CD4-positive, CD25-positive, alpha-beta regulatory T cell (primary cell): ENCODE measurements at places on chromosomes 16 and 17. TPM values are rescaled to one million over a fixed set of nuclear protein-coding genes. Genes with fewer than 3 reads are reported as not detected.
A peak's percentile ranks its signal among the peaks of the same experiment; 100 is the strongest.

GRCh38 chr17:17874478-17874877 is 37.7 kb upstream of the SREBF1 start:
- DNase-seq, result no peak
- no peaks in the 10 kb centered on the region for H3K4me1 ChIP-seq
- peaks cover 52% of the 10 kb centered on the region for H3K36me3 ChIP-seq
- H3K4me3 ChIP-seq, result no peak overlapping the region
- no peak overlapping the region for H3K27ac ChIP-seq

DNA sequence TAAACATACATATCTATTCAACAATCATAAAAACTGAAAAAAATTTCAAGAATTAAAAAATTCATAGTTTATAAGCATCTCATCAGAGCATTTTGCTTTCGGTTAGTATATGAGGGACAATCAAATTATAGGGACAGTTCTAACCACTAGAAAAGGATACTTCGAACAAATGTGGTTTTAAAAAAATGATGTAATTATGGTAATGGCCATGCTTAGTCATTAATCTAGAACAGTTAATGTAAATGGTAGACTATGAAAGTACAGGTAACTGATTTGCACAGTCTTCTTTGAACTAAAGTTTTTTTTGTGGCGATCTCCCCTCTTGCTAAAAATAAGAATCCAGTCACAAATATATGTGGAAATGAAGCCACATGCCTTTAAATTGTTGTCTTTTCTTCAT is 63.5 kb upstream of the PHOSPHO1 start:
- no peaks in the 10 kb centered on the region for H3K27me3 ChIP-seq
- no peak for DNase-seq
- no peak overlapping the region for H3K27ac ChIP-seq

DNA sequence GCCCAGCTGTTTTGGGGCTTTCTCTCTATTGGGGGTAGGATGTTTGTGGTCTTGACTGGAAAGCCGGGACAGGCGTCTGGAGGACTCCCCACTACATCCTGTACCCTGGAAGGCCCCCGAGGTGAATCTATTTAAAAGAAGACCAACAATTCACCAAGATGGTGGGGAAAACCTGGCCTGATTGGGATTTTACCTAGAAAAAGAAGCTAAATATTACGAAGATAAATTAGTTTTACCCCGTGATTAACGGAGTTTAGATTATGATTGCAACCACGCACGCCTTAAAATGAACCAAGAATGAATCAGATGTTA is 779 bp upstream of the CCDC102A start:
- peak overlapping the region; percentile 93 for H3K27ac ChIP-seq
- H3K4me3 ChIP-seq, result peak overlapping the region; percentile 76
- DNase-seq, result no peak
- H3K27me3 ChIP-seq, result no peaks in the 10 kb centered on the region
- peaks cover 45% of the 10 kb centered on the region for H3K4me1 ChIP-seq
- no peaks in the 10 kb centered on the region for H3K36me3 ChIP-seq

The MYH13 gene
- total RNA-seq, result not detected

The TBX21 gene
- 15.7 TPM for total RNA-seq

GRCh38 chr17:67433248-67433924 is 56.3 kb downstream of the PITPNC1 start:
- no peak for DNase-seq
- H3K4me3 ChIP-seq, result no peak overlapping the region
- H3K27ac ChIP-seq, result peak overlapping the region; percentile 65
- no peaks in the 10 kb centered on the region for H3K36me3 ChIP-seq
- H3K27me3 ChIP-seq, result no peaks in the 10 kb centered on the region
- H3K4me1 ChIP-seq, result peaks cover 38% of the 10 kb centered on the region

The NOMO2 gene
- total RNA-seq, result 77.6 TPM

The DNAI2 gene
- 1.5 TPM for total RNA-seq

The TBC1D3I gene
- 1.4 TPM for total RNA-seq

- no peak overlapping the region for H3K27ac ChIP-seq
- no peak overlapping the region for H3K4me3 ChIP-seq
- peaks cover 12% of the 10 kb centered on the region for H3K27me3 ChIP-seq
- no peak for DNase-seq
Observed at GRCh38 chr17:14498812-14499211, 197.9 kb downstream of the HS3ST3B1 start.

The MPO gene
- total RNA-seq, result not detected

DNA sequence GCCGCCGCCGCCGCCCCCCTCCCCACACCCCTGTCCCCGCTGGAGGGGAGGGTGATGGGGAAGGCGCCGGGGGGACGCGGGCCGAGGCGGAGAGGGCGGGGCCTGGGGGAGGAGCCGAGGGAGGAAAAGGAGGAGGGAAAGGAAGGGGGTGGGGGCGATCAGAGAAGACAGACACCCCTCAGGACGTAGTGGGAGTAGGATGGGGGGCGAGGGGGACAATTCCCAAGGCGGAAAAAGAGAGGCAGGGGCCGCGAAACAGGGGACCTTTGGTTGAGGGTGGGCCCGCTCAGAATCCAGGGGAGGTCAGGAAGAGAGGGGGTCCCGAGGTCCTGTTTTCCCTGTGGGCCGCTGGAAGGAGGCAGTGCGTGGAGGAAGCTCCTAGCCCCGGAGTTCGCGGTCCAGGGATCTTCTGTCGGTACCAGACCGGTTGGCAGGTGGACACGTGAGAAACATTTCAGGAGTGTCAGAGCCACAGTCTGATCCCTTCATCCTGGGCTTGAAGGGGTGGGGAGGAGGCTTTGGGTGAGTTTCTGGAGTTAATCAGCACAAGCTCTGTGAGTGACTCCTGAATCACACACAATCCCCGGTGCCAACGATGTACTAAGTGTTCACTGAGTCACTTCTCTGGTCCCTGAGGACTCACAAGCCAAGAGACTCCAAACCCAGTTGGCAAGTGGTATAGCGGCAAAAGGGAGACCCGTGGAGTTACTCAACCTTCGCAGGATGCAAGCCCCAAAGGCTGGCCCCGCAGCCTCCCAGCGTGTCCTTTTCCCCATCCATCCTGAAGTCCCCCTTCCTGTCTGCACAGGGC is at the start of gene XYLT1:
Gene XYLT1, minus strand, starts transcription at position 53 of the 811 bp plus-strand sequence. CDS start 164 bp downstream, outside the sequence.
- H3K36me3 ChIP-seq, result peaks cover 2% of the 10 kb centered on the region
- H3K4me3 ChIP-seq, result peak within 1 kb of the TSS; percentile 79
- DNase-seq, result peak; percentile 55

- DNase-seq, result no peak
- peaks cover 29% of the 10 kb centered on the region for H3K4me1 ChIP-seq
- H3K36me3 ChIP-seq, result peaks cover 5% of the 10 kb centered on the region
- no peak overlapping the region for H3K4me3 ChIP-seq
Observed at GRCh38 chr16:84728853-84729424, 29.1 kb downstream of the USP10 start.

GRCh38 chr16:19708296-19709205 is 9.5 kb downstream of the KNOP1 start:
- H3K27ac ChIP-seq, result no peak overlapping the region
- DNase-seq, result no peak
- H3K4me3 ChIP-seq, result no peak overlapping the region
- no peaks in the 10 kb centered on the region for H3K27me3 ChIP-seq

DNA sequence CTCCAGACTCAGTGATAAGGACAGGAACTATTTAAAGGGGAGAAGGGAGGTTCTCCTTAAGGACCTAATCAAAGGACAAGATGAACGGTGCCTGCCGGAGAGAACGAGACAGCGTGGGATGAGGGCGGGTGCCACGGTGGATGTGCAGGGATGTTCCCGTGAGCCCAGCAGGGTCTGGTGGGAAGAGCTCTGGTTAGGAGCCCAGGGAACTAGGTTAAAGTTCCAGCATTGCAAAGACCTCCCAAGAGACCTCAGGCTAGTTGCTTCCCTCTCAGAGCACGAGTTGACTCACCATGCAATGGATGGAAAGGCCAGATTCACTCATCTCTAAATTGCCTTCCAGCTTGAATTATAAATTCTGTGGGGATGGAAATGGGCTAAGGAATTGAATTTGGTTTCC is 14.7 kb downstream of the CCR7 start:
- H3K27ac ChIP-seq, result peak overlapping the region; percentile 1
- DNase-seq, result no peak
- no peaks in the 10 kb centered on the region for H3K27me3 ChIP-seq

GRCh38 chr16:49594685-49595498 is 221.3 kb downstream of the C16orf78 start:
- H3K4me1 ChIP-seq, result no peaks in the 10 kb centered on the region
- H3K27me3 ChIP-seq, result no peaks in the 10 kb centered on the region

- no peaks in the 10 kb centered on the region for H3K36me3 ChIP-seq
- H3K4me3 ChIP-seq, result no peak overlapping the region
- H3K27ac ChIP-seq, result no peak overlapping the region
- no peaks in the 10 kb centered on the region for H3K27me3 ChIP-seq
- DNase-seq, result no peak
Observed at GRCh38 chr16:12315330-12316136, 339.0 kb downstream of the SNX29 start.

The EVPLL gene
- not detected for total RNA-seq

DNA sequence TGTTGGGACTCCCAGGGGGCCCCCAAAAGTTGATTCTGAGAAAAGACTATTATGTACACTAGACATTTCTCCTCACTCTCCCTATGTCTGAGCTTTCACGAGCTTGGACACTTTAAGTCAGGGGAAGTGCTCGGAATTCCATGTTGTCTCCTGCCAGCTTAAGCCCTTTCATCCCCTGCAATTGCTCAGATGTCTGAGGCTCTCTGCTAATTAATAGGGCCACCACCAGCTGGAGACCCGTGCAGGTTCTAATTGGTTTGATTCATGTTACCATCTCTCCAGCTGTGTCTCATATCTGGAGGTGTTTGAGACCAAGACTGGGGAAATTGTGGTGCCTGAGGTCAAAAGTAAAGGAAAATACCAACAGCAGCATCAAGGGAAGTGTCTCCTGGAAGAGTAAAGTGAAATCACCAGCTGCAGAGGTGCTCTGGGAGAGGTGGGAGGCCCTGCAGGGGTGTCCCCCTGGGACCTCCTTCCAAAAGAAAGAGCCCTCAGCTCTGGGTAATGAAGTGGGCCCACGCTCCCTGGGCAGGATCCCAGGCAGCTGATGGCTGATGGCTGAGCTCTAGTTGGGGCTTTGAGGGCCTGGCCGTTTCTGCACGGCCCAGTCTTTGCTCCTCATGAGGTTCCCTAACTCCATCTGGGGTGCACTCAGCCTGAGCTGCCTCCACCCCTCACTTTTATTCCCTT is 5.8 kb upstream of the UTS2R start:
- H3K27ac ChIP-seq, result no peak overlapping the region
- H3K4me1 ChIP-seq, result peaks cover 6% of the 10 kb centered on the region
- no peaks in the 10 kb centered on the region for H3K27me3 ChIP-seq

GRCh38 chr17:50212121-50212843 is 10.9 kb upstream of the COL1A1 start:
- no peaks in the 10 kb centered on the region for H3K36me3 ChIP-seq
- no peak for DNase-seq
- no peak overlapping the region for H3K4me3 ChIP-seq
- H3K4me1 ChIP-seq, result no peaks in the 10 kb centered on the region

The ASPSCR1 gene
- 41.4 TPM for total RNA-seq

The GJD3 gene
- not detected for total RNA-seq

- peaks cover 3% of the 10 kb centered on the region for H3K27me3 ChIP-seq
- H3K4me1 ChIP-seq, result peaks cover 72% of the 10 kb centered on the region
- H3K36me3 ChIP-seq, result no peaks in the 10 kb centered on the region
- peak; percentile 63 for DNase-seq
- H3K4me3 ChIP-seq, result peak overlapping the region; percentile 77
Observed at GRCh38 chr16:67158637-67159600, 790 bp downstream of the TRADD start.

The CRYBA1 gene
- not detected for total RNA-seq

DNA sequence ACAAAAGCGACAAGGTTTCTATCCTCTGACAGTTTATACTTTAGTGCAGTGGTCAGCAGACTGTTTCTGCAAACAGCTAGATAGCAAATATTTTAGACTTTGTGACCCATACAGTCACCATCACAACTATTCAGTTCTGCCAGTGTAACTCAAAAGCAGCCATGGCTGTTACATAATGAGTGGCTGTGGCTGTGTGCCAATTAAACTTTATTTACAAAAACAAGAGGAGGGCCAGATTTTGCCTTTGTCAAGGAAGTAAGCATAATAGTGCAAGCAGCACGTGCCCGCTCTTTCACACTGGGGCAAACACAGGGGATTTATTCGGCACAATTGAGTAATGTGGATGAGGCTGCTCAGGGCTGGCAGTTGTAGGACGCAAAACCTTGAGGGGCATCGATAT is 551.5 kb downstream of the MAF start:
- no peak for DNase-seq
- H3K4me3 ChIP-seq, result no peak overlapping the region
- no peak overlapping the region for H3K27ac ChIP-seq
- no peaks in the 10 kb centered on the region for H3K36me3 ChIP-seq
- H3K27me3 ChIP-seq, result no peaks in the 10 kb centered on the region

DNA sequence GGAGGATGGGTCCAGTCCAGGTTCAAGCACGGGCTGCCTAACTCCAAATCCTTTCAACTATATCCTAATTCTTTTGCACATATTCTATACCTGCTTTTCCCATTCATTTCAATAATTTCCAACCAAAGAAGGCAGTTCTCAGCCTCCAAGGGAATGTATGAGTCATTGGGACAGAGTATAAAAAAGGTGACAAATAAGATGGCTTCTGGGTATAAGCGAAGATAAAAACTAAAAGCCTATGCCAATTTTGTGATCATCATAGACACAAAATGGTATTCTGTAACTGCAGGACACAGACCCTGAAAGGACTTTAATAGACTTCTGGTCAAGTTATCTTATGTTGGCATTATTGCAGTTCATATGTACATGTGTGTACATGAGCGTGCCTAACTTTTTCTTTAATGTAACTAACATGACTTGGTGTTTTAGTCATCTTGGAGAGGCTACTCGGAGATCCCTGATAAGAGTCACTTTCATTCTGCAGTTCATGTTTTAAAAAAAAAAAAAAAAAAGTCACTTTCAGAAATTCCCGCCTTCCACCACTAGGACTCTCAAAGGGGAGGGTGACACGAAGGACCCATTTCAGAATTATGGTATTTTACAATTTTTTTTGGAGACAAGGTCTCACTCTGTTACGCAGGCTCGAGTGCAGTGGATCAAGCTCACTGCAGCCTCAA is 17.3 kb downstream of the COG1 start:
- peaks cover 26% of the 10 kb centered on the region for H3K4me1 ChIP-seq
- H3K4me3 ChIP-seq, result no peak overlapping the region
- H3K27me3 ChIP-seq, result no peaks in the 10 kb centered on the region

GRCh38 chr17:39156491-39156890 is 5.1 kb upstream of the PLXDC1 start:
- no peak for DNase-seq
- no peak overlapping the region for H3K27ac ChIP-seq
- H3K4me3 ChIP-seq, result no peak overlapping the region
- H3K4me1 ChIP-seq, result peaks cover 21% of the 10 kb centered on the region
- no peaks in the 10 kb centered on the region for H3K36me3 ChIP-seq
- H3K27me3 ChIP-seq, result no peaks in the 10 kb centered on the region

- no peak overlapping the region for H3K4me3 ChIP-seq
- H3K27me3 ChIP-seq, result no peaks in the 10 kb centered on the region
- DNase-seq, result no peak
- H3K27ac ChIP-seq, result no peak overlapping the region
- H3K36me3 ChIP-seq, result no peaks in the 10 kb centered on the region
Observed at GRCh38 chr17:72989074-72989610, 103.3 kb downstream of the SLC39A11 start.

The MGAT5B gene
- not detected for total RNA-seq

The KIAA0753 gene
- total RNA-seq, result 11.4 TPM

GRCh38 chr17:7572338-7572587 is 7.2 kb upstream of the CD68 start:
- peaks cover 50% of the 10 kb centered on the region for H3K36me3 ChIP-seq
- H3K27ac ChIP-seq, result peak overlapping the region; percentile 90
- DNase-seq, result no peak

The RAD51C gene
- 12.7 TPM for total RNA-seq

The CD300A gene
- 4.8 TPM for total RNA-seq

The AMZ2 gene
- total RNA-seq, result 58.6 TPM

The IGFALS gene
- total RNA-seq, result 0.84 TPM
